Activated CD4-positive, alpha-beta T cell treated with anti-CD3 and anti-CD28 coated beads, Interleukin-10, Interleukin-2, amounts not matched to agents 100 ng/mL and 50 ng/mL, durations not matched to agents 16 hours and 8 hours (primary cell): ENCODE measurements at places on chromosomes 11 and 22.

GRCh38 chr11:8531982-8532381 is 62.0 kb downstream of the STK33 start:
- DNase-seq = no peak

GRCh38 chr22:27990879-27991278 is 71.8 kb upstream of the PITPNB start:
- no peak for DNase-seq

- DNase-seq = no peak
Measured at GRCh38 chr11:113351480-113351879, 36.1 kb upstream of the ANKK1 start.

- DNase-seq = no peak
Measured at GRCh38 chr22:38869663-38870062, 2.4 kb downstream of the CBX6 start.

DNA sequence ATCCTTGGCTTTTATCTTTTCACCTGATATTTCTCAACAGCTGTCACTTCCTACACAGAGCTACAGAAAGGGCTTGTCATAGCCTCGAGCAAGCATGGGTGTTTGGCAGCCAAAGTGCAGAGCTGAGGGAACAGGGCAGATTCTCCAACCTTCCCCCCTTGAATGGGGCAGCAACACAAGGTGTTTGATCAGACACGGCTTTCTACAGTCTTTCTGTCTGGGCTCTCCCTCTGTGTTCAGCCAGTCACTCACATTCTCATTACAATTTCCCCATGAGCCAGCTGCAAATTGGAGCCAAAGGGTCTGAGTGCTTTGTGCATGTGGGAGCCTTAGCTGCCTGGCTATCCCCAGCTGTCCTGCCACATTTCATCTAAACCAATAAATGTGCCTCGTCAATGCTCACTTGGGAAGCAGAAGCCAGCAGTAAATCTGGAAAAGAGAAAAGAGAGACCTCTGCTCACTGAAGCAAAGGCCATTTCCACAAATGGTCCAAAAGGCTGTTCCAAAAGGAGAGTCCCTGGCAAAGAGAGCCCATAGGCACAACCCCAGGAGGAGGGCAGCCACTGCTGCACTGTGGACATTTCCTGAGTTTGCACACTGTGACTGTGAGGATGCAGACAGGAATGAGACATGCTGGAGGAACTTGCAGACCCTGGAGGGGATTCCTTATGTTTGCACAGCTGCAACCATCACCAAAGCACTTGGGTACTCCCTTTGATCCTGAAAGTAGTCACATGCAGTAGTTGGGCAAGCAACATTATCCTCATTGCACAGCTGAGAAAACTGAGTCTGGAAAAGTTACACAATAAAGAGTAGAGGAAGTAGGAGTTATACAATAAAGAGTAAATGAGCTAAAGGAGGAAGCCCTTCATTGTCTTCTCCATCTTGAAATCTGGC is 186.8 kb downstream of the FAM181B start:
- DNase-seq = no peak

- DNase-seq = peak; percentile 93
Measured at GRCh38 chr11:108008656-108009496, at the start of gene CUL5. Gene CUL5, plus strand, starts transcription at chr11:108008898. Its CDS starts 451 bp downstream, at chr11:108009349.

DNA sequence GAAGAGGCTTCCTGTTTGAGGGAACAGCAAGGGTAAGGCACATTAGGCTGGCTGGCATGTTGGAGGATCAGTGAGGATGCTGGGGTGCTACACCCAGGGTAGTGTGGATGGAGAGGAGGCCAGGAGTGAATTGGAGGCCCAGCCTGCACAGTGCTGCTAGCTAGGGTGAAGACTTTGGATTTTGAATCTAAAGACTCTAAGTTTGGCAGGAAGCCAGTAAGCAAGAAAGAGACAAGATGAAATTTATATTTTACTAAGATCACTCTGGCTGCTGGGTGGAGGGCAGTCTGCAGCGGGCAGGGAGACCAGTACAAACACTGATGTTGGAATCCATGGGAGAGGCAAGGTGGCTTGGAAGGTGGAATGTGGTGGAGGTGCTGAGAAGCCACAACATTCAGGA is 43.6 kb downstream of the TSPAN18 start:
- no peak for DNase-seq

GRCh38 chr11:78210000-78210608 is 21.4 kb downstream of the USP35 start:
- no peak for DNase-seq
